ENCODE measurements at places on chromosomes 4 and X. TPM values are rescaled to one million over a fixed set of nuclear protein-coding genes. Genes with fewer than 3 reads are reported as not detected.

DNA sequence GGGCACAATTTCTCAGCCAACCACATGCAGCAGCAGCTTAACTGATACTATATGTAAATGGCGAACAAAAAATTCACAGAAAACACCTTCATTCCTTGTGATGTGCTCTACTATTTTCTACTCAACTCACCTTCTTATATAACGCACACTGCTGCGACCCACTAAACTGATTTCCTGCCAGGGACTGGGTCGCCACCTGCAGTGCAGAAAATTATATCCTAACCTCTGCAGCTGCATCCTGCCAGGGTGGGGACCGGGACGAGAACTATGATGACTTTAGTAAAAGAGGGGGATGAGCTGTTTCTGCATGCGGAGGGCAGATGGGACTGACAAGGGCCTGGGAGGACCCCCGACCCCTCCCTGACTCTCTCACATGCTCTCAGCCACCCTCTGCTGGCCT lies 27.4 kb downstream of the ABLIM2 start:
- no peak for DNase-seq
- H3K27me3 ChIP-seq = no peaks in the 10 kb centered on the region

GRCh38 chr4:9931146-9931545 lies 90.2 kb downstream of the SLC2A9 start:
- DNase-seq = no peak
- no peak overlapping the region for H3K4me3 ChIP-seq
- no peak overlapping the region for H3K27ac ChIP-seq
- H3K27me3 ChIP-seq = no peaks in the 10 kb centered on the region
- H3K36me3 ChIP-seq = no peaks in the 10 kb centered on the region
- H3K4me1 ChIP-seq = no peaks in the 10 kb centered on the region

DNA sequence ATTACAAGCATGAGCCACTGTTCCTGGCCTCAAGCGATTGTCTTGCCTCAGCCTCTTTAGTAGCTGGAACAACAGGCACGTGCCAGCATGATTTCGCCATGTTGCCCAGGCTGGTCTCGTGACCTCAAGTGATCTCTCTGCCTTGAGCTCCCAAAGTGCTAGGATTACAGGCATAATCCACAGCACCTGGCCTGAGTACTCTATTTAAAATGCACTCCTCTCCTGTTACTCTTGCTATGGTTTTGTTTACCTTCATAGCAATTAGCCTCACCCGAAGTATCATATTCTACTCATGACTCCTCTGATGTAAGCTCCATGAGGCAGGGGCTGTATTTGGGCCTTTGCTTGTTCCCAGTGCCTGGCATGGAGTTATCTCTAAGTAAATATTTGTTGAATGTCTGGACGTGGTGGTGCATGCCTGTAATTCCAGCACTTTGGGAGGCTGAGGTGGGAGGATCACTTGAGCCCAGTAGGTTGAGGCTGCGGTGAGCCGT lies 92.5 kb upstream of the SLC34A2 start:
- no peak for DNase-seq
- no peaks in the 10 kb centered on the region for H3K36me3 ChIP-seq
- no peaks in the 10 kb centered on the region for H3K27me3 ChIP-seq
- no peak overlapping the region for H3K4me3 ChIP-seq
- no peaks in the 10 kb centered on the region for H3K4me1 ChIP-seq

DNA sequence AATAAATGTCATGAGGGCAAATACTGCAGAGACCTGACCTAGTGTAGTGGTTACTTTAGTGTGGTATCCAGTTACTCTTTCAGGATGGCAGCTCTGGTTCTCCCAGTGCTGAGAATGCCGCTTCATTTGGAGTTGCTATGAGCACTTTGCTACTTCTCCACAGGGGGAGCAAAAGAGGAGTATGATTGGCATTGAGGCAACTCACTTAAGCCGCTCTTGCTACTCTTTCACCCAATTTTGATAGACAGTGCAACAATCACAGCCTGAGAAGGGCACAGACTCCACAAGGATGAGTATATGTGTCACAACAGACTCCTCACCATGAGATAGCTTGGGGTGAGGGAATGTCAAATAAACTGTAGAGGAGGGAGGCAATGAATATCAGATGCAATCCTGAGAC lies 81.2 kb downstream of the NPY1R start:
- DNase-seq = no peak
- H3K36me3 ChIP-seq = no peaks in the 10 kb centered on the region
- H3K27me3 ChIP-seq = peaks cover 4% of the 10 kb centered on the region
- H3K4me3 ChIP-seq = no peak overlapping the region
- H3K27ac ChIP-seq = no peak overlapping the region
- no peaks in the 10 kb centered on the region for H3K4me1 ChIP-seq

- peaks cover 3% of the 10 kb centered on the region for H3K36me3 ChIP-seq
- DNase-seq = no peak
- no peaks in the 10 kb centered on the region for H3K27me3 ChIP-seq
- no peak overlapping the region for H3K27ac ChIP-seq
- no peaks in the 10 kb centered on the region for H3K4me1 ChIP-seq
Observed at GRCh38 chrX:16653424-16653823, 3.5 kb downstream of the S100G start.

Gene RNF150
- total RNA-seq = 0.08 TPM

Data from activated naive CD8-positive, alpha-beta T cell treated with anti-CD3 and anti-CD28 coated beads for 36 hours (primary cell).